ENCODE measurements at places on chromosomes 13 and 19.
A peak's percentile ranks its signal among the peaks of the same experiment; 100 is the strongest.

GRCh38 chr19:18648973-18649315 lies 12.1 kb downstream of the KLHL26 start:
- DNase-seq = no peak

DNA sequence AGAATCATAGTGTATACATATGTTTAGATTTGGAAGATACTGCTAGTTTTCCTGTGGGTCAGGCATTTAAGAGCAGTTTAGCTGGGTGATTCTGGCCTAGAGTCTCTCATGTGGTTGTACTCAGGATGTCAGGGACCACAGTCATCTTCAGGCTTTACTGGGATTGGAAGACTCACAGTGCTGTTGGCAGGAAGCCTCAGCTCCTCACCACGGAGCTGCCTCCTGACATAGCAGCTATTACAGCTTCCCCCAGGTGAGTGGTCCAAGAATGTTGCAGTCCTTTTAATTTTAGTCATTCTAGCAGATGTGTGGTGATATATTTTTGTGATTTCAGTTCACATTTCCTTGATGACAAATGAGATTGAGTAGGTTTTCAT lies 16.9 kb upstream of the GPR18 start:
- no peak for DNase-seq

GRCh38 chr19:51702103-51702824 lies 9.1 kb downstream of the SPACA6 start:
- DNase-seq = peak; percentile 81

GRCh38 chr19:54421521-54421920 lies 6.3 kb downstream of the TTYH1 start:
- DNase-seq = no peak

DNA sequence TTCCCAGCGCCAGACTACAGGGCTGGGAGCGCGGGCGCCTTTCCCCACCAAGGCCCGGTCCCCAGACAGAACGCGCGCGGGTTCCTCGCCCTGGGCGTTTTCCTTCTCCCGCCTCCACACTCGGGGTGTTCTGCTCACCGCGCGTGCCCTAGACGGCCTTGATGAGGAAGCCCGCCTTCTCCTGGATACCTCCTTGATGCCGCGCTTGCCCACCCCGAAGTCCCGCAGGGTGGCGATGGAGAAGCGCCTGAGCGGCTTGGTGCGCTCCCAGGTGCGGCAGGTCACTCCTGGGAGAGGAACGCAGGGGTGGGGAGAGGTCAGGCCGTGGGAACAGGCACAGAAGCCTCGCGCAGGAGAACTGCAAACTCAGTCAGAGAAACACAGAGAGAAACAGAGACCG lies 34.8 kb downstream of the CYP2B6 start:
- DNase-seq = no peak

GRCh38 chr13:27972478-27972820 lies 3.3 kb upstream of the CDX2 start:
- no peak for DNase-seq

GRCh38 chr13:112781287-112781686 lies 91.4 kb downstream of the ATP11A start:
- DNase-seq = no peak

DNA sequence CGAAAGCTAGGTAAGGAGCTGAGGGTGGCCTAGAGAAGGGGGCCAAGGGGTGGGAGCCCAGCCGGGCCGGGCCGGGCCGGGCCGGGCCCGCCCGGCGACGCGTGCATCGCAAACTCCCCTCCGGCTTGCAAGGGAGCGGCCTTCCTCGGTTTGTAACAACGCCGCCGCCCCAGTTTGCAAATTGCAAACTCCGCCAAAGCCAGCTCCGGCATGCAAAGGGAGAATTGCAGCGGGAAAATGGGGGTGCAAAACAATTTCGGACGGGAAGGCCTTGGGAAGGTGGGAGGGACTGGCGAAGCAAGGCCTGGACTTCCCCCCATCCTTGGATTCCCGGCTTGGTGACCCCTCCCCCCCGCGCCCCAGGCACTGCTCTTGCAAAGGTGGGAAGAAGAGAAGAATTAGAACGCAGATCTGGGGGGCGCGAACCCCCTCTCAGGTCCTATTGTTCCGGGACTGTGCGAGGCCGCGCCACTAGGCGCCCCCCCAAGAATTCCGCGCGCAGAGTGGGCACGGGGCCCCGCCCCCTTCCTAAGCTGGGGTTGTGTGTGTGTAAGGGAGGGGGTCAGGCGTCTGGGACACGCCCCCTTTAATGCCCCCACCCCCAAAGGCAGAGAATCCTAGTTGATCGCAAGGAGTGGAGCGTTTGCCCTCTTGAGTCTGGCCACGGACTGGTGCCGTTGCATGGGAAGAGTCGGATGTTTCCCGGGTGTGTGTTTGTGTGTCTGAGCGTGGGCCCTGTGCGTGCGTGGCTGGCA lies 926 bp downstream of the PRR12 start:
- no peak for DNase-seq

DNA sequence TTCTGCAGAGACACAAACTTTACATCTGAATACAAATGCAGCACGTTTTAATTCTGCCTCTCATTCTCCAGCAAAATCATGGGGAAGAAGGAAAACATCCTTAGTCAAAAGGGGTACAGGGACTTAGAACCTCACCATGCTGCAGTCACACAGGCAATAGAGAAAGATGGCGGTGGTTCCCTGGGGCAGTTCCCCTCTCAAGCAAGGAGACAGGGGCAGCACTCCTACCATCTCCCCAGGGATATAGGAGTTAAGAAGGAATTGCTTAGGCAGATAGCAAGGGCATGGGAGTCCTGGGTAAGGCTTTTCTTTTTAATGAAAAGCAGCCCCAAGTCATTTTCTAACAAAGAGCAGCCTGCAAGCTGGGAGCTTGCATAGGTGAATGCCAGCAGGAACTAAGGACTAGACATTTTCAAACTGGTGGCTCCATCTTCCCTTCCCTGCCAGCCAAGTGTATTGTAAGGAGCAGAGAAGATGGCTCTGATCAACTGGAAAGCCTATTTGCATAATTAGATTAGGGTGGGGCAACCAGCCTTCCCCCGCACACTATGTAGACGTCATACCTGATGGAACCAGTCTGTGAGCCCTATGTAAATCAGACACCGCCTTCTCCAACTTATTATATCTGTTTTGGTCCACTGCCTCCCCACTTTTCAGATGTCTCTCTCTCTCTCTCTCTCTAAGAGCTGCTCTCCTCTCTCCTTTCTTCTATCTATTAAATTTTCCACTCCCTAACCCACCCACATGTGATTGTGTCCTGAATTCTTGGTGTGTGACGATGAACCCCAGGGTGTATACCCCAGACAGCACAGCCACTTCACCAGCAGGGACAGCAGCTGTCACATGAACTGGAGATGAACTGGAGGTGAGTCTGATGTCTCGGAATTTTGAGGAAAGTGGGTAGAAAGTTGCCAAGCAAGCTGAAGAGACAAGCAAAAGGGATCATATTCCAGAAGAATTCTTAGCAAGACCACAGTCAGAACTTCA lies 514.5 kb downstream of the IRS2 start:
- no peak for DNase-seq

DNA sequence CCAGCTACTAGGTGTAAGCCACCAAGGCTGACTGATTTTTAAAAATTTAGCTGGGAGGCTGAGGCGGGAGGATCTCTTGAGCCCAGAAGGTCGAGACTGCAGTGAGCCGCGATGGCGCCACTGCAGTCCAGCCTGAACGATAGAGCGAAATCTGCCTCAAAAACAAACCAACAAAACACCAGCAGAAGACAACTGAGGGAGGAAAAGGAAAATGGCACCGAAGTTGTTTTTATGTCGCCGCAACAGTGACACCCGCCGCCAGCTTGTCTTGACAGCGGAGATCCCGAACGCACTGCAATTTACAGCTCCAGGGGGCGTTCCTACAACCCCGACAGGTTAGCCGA lies 298 bp upstream of the FAM98C start:
- no peak for DNase-seq

- no peak for DNase-seq
Measured at GRCh38 chr13:79792716-79793115, 311.8 kb downstream of the NDFIP2 start.

DNA sequence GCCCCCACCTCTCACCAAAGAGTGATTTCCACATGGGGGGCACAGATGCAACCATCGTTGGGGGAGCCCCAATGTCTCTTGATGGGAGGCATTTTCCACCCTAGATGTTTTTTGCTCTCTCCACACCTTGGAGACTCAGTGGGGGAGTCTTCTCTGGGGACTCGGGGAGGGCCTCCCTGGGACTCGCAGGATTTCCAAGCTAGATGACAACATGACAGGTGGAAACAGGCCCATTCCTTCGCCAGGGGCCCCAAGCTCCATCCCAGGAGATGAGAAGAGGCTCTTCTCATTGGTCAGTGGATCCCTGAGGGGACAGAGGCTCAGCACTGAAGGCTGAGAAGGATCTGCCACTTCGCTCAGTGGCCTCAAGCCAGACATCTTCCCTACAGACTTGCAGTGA lies 12.7 kb upstream of the KIR2DL4 start:
- no peak for DNase-seq

GRCh38 chr13:99972190-99972731 lies 694 bp upstream of the ZIC5 start:
- no peak for DNase-seq

- no peak for DNase-seq
Measured at GRCh38 chr19:35715981-35716800, 1.6 kb upstream of the KMT2B start.

GRCh38 chr13:22227895-22228294 lies 557.0 kb downstream of the FGF9 start:
- DNase-seq = no peak

DNA sequence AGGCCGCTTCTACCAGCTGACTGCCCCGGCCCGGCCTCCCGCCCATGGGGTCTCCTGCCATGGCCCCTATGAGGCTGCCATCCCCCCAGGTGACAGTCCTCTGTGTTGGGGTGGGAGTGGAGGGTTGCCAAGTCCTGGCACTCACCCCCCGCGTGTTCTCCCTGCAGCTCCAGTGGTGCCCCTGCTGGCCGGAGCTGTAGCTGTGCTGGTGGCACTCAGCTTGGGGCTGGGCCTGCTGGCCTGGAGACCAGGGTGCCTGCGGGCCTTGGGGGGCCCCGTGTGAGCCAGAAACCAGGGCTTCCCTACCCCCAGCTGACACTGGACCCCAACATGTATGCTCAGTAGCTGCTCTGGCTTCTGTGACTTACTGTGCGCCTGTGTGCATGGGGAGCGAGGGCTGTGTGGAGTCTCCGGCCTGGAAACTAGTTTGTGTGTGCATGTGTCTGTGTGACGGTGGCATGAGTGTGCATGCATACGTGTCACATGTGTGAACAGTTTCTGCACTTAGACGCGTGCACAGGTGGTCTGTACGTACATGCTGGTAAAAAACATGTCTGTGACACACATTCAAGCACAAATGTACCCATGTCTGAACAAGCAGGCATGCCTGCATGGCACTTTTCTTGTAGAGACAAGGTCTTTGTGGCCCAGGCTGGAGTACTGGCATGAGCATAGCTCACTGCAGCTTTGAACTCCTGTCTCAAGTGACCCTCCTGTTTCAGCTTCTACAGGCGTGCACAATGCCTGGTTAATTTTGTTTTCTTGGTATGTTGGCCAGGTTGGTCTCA lies 4.9 kb downstream of the ACP4 start:
- DNase-seq = no peak

GRCh38 chr19:17327068-17327653 lies 7.5 kb downstream of the ANO8 start:
- DNase-seq = no peak

DNA sequence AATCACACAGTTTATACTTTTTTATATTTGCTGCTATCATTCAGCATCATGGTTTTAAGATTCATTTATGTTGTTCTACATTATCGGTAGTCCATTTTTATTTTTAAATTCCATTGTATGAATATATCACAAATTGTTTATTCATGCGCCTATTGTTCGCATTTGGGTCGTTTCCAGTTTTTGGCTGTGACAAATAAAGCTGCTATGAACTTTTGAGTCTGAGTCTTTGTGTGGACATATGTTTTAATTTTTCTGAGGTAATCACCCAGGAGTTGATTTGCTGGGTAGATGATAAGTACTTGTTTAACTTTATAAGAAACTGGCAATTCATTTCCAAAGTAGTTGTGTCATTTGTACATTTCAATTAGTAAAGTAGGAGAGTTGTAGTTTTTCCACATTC lies 74.2 kb upstream of the CSNK1A1L start:
- DNase-seq = no peak

All from omental fat pad (tissue), 4 donors.